ENCODE measurements at places on chromosomes 2 and 18.

DNA sequence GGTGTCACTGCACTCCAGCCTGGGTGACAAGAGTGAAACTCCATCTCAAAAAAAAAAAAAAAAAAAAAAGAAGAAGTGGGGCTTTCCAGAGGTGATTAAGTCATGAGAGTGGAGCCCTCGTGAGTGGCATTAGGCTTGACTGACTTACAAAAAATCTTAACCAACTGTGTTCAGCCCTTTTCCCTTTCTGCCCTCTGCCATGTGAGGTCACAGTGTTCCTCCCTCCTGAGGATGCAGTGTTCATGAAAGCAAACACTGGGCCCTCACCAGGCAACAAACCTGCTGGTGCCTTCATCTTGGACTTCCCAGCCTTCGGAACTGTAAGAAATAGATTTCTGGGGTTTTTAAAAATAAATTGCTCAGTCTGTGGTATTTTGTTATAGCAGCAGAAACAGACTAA is 37.0 kb upstream of the METTL21A start:
- no peak for DNase-seq

- DNase-seq: no peak
Observed at GRCh38 chr2:66701656-66702055, 266.7 kb downstream of the MEIS1 start.

DNA sequence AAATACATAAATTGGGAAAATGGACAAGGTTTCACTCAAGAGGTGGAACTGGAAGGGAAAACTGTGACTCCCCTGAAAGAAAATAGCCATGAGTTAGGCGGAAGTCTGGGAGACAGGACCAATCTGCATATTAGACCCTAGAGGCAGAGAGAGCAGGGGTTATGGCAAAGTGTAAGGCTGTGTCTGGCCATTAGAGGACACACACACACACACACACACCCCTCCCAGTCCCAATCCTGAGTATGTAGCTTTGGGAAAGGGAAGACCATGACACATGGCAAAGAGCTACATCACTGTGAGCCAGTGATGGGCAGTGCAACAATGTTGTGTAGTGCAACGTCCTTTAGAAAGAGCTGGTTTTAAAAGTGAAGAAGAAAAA is 479.9 kb upstream of the NXPH2 start:
- no peak for DNase-seq

DNA sequence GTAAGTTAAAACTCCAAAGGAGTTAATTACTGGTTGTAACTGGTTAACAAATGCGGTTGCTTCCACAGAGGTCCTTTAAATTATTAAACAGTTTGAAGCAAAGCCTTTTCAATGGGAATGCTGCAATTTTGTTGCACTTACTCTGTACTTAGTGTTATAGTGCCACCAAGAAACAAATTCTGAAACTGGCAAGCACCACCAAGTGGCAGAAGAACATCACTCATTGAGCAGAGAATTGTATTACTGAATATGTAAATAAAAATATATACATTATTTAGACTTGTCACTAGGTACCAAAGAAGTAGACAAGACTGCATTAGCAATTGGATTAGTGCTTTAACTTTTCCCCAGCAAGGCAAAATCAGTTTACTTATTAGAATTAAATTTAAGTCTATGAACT is 2.6 kb upstream of the TMEFF2 start:
- DNase-seq: no peak

DNA sequence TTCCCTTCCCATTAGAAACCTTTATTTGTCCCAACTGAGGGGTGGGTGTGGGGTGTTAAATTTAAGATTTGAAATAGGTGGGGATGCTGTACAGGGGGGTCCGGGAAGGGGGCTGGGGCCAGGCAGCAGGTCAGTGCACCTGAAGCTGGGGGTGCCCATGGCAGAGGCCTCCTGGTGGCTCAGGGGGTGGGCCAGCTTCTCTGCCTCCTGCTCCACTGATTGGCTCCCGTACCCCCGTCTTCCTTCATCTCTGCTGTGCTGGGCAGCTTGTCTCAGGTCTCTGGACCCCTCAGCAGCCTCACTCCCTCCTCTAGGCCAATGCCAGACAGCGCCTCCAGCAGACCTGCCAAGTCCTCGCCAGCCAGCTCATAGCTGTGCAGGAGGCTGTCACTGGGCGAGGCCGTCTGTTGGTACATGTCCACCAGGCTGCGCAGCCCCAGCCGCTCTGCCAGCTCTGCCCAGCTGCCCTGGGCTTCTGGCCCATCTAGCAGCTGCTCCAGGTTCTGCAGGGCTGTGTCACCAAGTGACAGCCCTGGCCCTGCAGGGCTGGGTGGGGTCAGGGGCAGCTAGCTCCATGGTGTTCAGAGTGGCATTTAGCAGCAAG is 2.0 kb upstream of the ANKRD62 start:
- no peak for DNase-seq

DNA sequence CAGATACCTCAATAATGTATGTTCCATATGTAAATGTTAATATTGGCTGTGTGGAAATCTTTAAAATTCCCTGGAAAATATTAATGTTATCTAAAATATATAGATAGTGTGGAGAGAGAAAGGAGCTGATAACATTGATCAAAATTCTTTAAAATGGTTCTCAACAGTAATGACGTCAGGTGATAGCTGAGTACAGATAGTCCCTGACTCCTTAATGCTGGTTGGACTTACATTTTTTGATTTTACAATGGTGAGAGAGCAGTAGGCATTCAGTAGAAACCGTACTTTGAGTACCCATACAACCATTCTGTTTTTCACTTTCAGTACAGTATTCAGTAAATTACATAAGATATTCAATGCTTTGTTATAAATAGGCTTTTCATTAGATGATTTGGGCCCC is 146.6 kb downstream of the GALNT3 start:
- DNase-seq: no peak

- DNase-seq: no peak
Observed at GRCh38 chr2:134716721-134717243, 2.0 kb downstream of the TMEM163 start.

DNA sequence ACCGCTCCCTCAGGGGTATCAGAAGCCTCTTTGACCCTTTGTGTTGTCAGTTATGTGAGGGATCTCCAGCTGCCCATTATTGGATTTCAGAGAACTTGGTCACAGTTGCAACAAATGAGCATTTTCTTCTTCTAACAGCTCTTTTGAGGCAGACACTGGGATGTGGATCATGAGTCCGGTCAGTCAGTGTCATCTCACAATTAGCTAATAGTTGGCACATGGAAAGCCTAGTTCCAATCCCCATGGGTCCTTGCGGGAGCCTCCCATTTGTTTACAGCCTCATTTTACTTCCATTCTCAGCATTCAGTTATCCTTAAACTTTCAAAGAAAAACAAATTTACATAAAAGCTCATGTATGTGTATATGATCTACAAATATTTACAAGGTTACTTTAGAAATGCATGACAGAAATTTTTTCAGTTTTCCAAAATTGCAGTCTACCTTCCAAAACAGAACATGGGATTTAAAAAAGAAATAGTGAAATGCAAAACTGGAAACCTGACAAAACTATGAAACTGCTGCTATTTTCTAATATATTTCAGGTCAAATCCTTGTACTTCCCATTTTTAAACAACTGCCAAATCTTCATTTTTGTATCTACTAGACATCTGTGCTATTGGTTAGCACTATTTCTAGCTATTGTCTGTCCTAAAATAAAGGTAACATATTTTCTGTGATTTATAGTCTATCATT is 547.1 kb upstream of the ZEB2 start:
- no peak for DNase-seq

DNA sequence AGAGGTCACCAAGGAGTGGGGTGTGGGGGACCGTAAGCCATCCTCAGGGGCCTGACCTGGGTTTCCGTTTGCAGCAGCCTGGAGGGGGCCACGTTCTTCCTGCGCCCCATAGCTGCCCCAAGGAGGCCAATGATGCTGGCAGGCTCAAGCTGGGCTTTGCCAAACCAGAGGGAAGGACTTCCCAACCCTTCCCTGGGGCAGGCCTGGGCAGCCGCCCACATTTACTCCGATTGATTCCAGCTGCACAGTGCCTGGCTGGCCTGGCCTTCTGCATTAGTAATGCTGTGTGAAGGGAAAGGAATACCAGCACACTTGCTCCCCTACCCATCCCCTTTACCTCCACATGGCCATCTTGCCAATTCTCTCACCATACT is 360.6 kb upstream of the SLC14A2 start:
- DNase-seq: peak; percentile 52

DNA sequence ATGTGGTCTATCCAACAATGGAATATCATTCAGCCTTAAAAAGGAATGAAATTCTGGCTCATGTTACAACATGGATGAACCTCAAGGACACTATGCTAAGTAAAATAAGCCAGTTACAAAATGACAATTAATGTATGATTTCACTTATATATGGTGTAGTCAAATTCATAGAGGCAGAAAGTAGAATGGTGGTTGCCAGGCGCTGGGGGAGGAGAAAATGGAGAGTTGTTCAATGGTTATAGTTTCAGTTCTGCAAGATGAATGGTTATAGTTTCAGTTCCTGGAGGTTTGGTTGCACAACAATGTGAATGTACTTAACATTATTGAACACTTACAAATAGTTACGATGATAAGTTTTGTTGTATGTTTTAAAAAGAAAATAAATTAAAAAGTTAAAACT is 79.2 kb upstream of the IL1R2 start:
- DNase-seq: no peak

DNA sequence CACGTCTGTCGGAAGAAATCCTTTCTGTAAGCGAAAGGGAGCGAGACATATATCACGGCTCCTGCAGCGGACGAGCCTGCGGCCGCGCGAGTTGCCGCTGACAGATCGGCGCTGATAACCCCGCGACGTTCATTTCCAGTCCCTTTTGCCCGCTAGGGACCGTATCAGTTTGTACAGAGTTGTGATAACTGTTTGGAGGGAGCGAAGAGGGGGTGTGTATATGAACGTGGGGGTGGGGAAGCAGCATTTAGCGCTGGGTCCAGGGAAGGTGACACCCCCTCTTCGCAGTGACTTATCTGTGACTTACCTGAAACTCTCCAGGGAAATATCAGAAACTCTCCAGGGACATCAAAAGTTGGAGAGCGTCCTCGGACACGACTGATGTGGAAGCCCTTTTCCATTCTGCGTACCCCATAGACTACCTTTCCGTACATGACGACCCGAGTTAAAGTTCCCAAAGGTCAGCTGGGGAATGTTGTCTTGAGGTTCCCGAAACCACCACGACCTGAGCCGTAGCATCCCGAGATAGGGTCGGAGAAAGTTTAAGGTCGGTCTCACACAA is 948 bp upstream of the GATA6 start:
- no peak for DNase-seq

DNA sequence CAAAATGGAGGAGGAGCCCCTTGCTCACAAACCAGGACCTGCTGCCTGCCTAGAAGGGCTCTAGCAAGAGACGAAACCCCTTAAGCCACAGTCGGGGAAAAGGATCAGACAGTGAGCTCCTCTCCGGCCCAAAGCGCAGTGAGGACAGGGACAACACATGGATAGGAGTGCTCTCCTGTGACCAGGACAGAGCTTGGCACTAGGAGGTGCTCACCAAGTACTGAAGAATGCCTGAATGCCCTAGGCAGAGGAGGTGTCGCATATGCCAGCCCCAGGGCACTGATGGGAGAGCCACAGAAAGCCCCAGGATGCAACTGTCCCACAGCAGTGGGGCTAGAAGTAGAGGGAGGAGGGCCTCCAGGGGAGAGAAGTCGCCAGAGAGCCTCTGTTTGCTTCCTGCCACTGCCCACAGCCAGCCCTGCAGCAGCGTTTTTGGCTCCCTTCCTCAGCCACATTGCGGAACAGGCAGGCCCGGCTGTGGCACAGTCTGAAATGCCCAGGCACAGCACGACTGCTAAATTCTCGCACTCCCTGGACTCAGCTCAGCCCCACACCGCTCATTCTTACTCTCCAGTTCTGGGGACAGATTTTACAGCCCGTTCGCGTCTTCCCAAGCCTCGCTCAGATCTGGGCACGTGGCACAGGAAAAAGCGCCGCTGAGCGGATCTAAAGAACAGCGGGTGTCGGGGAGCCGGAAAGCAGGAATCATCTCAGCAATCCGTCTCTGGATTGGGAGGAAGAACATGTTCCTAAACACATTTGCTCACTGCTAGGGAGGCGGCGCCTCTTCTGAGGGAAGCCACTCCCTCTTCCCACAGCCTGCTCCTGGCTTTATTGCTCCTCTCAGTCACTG is 98.7 kb upstream of the POU3F3 start:
- DNase-seq: no peak

GRCh38 chr2:216696751-216697560 is 1.6 kb upstream of the IGFBP5 start:
- no peak for DNase-seq

DNA sequence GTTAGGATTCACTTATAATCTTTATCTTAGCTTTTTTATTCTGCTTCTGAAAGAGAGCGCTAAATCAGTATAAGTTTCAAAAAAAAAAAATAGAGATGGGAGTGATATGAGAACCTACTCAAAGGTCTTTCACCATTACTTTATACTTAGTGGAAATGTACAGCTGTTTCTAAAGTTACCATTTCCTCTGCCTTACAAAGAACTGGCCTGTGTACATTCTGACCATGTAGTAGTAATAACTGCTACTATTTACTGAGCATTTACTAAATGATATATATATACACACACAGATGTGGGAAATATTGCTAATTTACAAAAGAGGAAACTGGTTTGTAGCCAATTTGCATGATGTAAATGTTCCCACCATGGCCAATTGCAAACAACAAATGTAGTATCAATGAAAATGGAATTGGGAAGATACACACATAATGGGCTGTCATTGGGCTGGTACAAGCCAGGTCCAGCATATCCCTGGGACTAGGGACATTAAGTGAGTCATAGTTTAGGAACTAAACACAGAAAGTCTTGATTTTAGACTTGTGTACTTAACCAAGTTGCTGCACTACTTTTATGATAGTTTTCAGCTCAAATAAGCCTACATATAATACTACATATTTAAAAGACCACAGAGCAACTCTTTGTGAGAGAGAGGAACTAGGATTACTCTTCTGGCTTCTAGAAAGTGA is 67.1 kb downstream of the DYNC1I2 start:
- DNase-seq: no peak

DNA sequence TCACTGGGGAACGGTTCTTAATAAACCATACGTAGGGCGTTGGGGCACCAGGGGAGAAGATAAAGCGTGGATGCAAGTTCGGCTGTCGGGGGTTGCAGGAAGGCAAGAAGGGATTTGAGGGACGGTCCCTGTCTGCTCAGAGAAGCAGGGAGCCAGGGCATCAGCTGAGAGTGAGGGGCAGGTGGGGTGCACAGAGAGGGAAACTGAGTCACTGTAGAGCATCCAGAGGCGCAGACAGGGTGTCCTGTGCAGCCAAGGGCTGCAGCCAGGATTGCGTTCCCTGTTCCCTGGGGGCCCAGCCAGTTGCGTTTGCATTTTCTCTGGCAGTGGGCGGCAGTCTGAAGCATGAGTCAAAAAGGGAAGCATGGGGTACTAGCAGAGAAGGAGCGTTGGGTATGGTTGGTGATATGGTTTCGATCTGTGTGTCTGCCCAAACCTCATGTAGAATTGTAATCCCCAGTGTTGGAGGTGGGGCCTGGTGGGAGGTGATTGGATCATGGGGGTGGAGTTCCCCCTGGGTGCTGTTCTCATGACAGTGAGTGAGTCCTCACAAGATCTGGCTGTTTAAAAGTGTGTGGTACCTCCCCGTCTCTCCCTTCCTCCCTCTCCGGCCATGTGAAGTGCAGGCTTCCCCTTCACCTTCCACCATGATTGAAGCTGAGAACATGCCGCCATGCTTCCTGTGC is 202.9 kb downstream of the NDUFA10 start:
- DNase-seq: no peak

- no peak for DNase-seq
Observed at GRCh38 chr2:86160156-86160952, 34.9 kb downstream of the IMMT start.

Data from fibroblast of the conjunctiva (primary cell).